ENCODE measurements at places on chromosomes 2 and 18. TPM values are rescaled to one million over a fixed set of nuclear protein-coding genes. Genes with fewer than 3 reads are reported as not detected.

TMEM200C gene
- polyA plus RNA-seq: 1.1 TPM

ARHGEF33 gene
- polyA plus RNA-seq: 3.0 TPM

AGAP1 gene
- polyA plus RNA-seq: 23.8 TPM

RNF125 gene
- polyA plus RNA-seq: 2.1 TPM

TEKT4 gene
- polyA plus RNA-seq: 0.17 TPM

CRYGC gene
- polyA plus RNA-seq: not detected

UGT1A8 gene
- polyA plus RNA-seq: not detected

GALNT14 gene
- 41.7 TPM for polyA plus RNA-seq

MBD5 gene
- 52.0 TPM for polyA plus RNA-seq

SEH1L gene
- 36.2 TPM for polyA plus RNA-seq

DOCK10 gene
- polyA plus RNA-seq: 10.7 TPM

FSIP2 gene
- 2.7 TPM for polyA plus RNA-seq

MBOAT2 gene
- 53.0 TPM for polyA plus RNA-seq

ZNF396 gene
- 6.2 TPM for polyA plus RNA-seq

MC5R gene
- polyA plus RNA-seq: 0.13 TPM

ST6GAL2 gene
- polyA plus RNA-seq: 11.5 TPM

GAD1 gene
- 1.2 TPM for polyA plus RNA-seq

NLRC4 gene
- polyA plus RNA-seq: 1.2 TPM

MRO gene
- 2.9 TPM for polyA plus RNA-seq

GALNT13 gene
- polyA plus RNA-seq: 2.0 TPM

SRD5A2 gene
- polyA plus RNA-seq: 0.08 TPM

CYP1B1 gene
- 64.7 TPM for polyA plus RNA-seq
